ENCODE measurements at places on chromosomes 2 and 18.

DNA sequence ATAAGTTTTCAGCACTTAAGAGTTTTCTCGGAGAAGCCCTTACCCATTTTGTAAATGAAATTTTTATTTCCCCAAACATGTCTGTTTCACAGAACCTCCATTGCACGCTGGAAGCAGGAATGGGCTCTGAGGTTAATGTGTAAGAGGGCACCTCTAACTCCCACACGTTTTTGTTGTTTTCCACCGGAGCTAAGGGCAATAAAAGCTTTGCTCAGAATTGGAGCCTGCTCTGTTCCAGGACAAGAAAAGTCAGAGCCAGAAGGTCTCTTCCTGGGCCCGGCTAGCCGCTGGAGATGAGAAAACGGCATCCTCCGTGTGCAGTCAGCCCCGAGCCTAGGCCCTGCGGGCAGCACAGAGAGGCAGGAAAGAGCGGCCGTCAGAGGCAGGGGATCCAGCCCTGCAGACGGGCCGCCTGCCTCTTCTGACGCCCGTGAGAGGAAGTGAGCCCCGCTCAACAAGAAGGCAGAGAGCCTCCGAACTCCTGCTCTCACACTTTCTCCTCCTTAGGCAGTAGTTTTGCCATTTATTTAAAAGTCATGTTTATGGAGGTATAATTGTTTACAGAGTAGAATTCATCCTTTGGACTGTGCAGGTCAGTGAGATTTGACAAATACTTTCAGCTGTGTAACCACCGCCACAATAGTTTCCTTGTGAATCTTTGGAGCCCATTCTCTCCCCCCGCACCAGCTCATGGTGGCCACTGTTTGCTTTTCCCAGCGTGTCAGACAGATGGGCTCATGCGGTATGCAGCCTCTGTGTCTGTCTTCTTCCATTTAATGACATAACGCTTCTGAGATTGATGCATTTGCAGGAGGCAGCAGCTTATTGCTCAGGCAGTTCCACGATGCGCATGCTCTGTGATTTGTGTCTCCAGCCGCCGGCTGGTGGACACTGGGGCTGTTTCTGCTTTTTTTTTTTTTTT lies 117.3 kb downstream of the GALR1 start:
- DNase-seq: no peak

GRCh38 chr18:11146947-11147345 lies 2.4 kb downstream of the PIEZO2 start:
- no peak for DNase-seq

GRCh38 chr18:46013484-46014189 lies 46.5 kb upstream of the EPG5 start:
- DNase-seq: peak; percentile 89

GRCh38 chr18:59576541-59577385 lies 120.5 kb downstream of the CCBE1 start:
- no peak for DNase-seq

- DNase-seq: no peak
These were observed 31.6 kb upstream of the AFF3 start for GRCh38 chr2:100174026-100174431.

GRCh38 chr18:45518311-45519155 lies 96.7 kb upstream of the SLC14A2 start:
- DNase-seq: no peak

- DNase-seq: no peak
These were observed 2.0 kb upstream of the ATRAID start for GRCh38 chr2:27209621-27210401.

DNA sequence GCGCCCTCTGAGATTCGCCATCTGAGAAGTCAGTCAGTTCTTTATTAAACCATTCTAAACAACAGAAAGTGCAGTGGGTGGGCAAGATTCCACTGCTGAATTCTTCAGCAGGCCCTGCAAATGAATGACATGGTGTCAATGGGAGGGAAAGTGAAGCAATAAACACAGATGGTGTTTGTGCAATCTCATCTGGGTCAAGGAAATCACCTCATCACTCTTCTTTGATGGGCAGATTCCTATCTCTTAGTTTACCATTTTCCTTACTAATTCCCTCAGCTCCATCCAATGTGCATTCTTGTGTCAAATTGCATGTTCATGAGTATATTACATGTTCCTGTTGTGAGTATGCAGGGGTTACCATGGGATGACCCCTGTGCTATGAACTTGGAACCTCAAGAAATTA lies 100.7 kb upstream of the CYP1B1 start:
- DNase-seq: peak; percentile 57

DNA sequence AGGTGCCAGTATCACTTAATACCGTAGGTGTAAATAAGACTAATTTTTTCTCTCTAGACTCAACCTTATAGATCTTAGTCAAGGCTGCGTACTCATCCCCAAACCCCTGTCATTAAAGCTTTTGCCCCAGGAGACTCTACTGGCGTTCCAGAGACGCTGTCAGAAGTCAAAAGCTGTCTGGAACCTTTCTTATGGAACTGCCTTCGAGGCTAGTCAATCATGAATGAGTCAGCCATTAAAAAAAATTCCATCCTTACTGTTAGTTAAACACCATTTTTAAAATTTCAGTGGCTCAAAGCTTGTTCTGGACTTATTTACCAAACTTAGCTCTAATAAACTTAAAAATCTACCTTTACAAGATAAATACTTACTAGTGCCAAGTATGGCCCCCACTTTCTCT lies 52.1 kb downstream of the SPRED2 start:
- DNase-seq: no peak

GRCh38 chr18:23619388-23619881 lies 33.1 kb upstream of the NPC1 start:
- DNase-seq: peak; percentile 73

- no peak for DNase-seq
These were observed 49.0 kb upstream of the MAP4K3 start for GRCh38 chr2:39486071-39486470.

DNA sequence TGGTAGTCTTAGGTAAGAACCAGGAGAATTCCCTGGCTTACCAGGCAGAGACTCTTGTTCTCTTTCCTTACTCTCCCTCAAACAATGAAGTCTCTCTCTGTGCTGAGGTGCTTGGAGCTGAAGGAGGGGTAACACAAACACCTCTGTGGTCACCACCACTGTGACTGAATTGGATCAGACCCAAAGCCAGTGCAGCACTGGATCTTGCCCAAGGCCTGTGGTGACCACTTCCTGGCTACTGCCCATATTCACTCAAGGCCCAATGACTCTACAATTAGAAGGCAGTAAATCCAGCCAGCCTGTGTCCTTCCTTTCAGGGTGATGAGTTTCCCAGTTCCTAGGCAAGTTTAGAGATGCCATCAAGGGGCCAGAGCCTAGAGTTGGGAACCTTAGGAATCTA lies 706.8 kb downstream of the SLC4A3 start:
- no peak for DNase-seq

- no peak for DNase-seq
These were observed 31.5 kb upstream of the PDIA6 start for GRCh38 chr2:10844097-10844496.

DNA sequence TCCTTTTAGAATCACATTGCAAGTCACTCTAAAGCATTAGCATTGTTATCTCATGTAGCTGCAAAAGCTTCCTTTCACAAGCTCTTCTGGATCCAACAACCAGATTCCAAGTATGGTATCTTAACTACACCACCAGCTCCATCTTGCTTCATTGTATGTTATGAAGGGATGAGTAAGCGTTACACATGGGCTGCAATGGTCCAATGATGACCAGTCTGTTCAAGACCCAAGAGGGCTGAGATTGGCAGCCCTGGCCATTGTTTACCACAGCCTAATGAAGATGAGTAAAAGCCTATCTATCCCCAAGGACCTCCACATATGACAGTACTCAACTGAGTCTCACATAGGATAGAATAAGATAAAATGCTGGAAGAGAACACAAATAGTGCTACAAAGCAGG lies 6.3 kb downstream of the CFLAR start:
- DNase-seq: peak; percentile 67

DNA sequence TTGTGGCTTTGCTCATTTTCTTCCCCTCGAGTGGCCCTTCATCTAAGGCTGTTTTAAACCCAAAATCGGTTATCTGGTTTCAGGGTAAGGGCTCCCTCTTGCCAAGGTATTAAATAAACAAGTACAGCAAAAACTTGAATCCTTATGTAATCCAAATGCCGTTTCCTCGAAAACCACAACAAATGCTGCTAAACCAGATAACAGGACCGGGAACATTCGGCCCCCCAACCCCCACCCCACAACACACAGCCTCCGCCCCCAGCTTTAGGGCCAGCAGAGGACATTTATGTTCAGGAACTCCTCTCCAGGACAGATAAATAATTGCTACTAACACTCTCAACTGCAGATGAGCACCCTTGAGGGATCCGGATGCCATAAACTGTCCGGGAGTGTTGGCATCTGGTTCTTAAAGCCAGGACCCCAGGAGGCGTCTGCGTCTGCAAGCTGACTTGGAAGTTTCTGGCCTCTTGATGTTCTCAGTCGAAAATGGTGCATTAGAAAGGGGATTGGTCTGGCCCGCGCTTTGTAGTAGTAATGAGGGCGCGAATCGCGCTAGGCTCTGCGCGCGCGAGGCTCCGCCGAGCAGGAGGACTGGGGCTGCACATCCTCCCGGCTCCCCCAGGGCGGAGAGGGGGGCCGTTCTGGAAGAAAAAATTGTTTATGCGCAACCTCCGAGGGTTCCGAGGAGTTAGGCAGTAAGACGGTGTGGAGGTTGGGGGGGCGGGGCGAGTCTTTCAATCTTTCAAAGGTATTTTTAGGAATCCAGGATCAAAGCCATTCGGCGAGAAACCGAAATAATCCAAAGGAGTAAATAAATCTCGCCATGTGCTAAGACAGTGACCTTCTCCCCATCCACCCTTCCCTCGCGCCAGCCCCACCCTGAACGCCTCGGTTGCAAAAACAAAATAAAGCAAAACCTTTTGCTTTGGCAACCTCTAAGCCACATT lies 3.9 kb upstream of the ID2 start:
- DNase-seq: peak; percentile 23

GRCh38 chr2:48984922-48985321 lies 169.4 kb downstream of the FSHR start:
- DNase-seq: no peak

GRCh38 chr2:97970293-97971060 lies 25.3 kb downstream of the TMEM131 start:
- DNase-seq: no peak

DNA sequence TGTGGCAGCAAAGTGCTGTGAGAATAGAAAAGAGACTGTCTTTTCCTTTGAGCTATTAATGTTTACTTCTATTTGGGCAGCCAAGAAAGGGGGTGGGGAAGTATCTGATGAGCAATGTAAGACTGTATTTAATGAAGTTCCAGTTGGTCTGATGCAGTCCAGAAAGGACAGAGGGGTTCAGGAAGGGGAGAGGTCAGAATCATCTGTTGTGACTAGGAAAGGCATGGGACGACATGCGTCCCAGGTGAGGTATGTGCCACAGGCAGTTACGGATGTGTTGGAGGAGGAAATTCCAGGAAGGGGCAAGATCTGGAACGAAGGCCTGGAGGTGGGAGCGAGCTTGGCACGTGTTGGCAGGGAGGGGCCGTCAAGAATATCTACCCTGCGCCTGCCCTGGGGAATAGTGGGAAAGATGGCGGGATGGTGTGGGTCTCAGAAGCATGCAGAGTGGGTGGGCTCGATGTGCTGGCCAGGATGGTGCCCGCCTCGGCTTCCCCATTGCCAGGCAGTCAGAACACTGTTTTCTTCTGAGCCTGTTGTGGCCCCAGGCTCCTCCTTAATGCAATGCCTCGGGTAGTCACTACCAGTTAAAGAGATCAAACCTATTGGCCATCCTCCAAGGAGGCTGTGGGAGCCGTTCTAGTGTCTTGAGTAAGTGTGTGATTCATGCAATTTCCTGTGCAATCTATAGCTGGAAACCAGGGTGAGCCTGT lies 57.8 kb upstream of the TXNDC2 start:
- peak; percentile 97 for DNase-seq

DNA sequence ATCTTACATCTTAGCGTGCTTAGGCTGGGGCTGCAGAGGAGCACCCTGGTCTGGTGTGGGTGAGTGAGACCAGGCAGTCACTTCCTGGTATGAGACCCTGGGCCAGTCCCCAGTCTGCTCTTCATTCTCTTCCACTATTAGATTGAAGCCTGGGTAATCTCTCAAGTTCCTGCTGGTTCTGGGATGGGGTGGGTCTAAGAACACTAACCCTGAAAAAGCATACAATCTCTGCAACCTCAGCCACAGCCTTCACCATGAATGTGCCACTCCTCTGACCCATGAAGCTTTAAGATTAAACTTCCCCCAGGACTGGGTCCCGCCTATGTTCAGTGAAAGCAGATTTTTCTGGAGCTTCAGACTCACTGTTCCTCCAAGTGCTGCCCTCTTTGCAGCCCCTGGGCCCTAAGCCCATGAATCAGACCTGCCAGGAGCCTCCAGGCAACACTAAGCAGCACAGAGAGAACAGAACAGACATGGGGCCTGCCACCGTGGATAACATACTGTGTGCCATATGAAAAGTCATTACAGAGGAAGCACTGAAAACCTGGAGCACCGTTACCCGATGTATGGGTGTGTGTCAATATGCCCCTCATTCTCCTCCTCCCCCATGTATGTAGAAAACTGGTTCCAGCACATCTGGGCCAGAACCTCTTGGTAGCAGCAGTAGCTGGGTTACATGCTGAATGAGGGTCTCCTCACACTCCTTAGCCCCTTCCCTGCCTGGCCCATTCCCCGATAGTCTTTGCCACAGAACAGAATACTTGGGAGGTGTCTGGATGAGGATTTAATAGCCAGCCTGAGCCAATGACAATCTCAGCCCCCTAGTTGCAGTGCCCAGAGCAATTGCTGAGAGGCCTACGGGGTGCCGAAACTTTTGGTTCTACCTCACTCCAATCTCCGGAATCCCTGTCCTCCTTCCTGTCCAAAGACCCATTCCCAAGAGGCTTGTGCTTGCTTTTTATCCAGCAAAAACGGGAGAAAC lies 2.7 kb upstream of the SIX2 start:
- no peak for DNase-seq

DNA sequence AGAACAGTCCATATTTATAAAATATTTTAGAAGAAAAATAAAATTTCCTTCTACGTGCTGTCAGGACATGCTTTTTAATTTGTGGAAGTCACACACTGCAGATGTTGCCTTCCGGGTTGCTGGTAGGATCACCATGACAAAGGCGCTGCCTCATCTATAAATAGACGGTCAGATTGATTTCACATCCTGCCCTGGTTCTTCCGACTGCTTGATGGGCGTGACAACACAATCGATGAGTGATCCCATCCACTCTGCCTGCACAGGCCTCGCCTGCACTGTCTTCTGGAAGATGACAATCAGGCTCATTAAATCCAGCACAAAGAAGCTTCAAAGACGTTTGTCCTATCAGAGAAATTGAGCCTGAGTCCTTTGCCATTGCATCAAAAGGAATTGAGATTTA lies 318.9 kb upstream of the TRIB2 start:
- peak; percentile 38 for DNase-seq

- no peak for DNase-seq
These were observed 77.2 kb upstream of the NDUFV2 start for GRCh38 chr18:9025091-9025838.

- DNase-seq: no peak
These were observed 256.9 kb downstream of the DCC start for GRCh38 chr18:52596748-52597435.

- no peak for DNase-seq
These were observed 94.8 kb upstream of the OTOS start for GRCh38 chr2:240235149-240235803.

DNA sequence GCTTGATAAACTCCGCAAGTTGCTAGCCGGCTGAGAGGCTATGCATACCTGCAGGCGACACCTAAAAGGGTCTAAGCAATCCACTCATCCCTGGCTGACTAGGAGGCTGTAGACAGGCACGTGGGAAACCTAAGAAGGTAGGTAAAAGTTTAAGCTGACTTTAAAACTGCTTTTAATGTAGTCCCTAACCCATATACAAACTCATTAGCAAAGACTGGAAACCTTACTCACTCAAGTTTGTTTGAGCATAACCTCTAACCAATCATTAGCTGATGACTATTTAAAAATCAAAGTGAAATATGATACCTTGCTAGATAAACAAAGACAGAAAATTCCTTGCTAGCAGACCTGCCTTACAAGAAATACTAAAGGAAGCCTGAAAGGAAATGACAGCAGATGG lies 106.4 kb downstream of the EXOC6B start:
- no peak for DNase-seq

Measured in suppressor macrophage treated with lipopolysaccharide for 4 hours (primary cell).